ENCODE measurements at places on chromosomes 5 and 9.
A peak's percentile ranks its signal among the peaks of the same experiment; 100 is the strongest.

DNA sequence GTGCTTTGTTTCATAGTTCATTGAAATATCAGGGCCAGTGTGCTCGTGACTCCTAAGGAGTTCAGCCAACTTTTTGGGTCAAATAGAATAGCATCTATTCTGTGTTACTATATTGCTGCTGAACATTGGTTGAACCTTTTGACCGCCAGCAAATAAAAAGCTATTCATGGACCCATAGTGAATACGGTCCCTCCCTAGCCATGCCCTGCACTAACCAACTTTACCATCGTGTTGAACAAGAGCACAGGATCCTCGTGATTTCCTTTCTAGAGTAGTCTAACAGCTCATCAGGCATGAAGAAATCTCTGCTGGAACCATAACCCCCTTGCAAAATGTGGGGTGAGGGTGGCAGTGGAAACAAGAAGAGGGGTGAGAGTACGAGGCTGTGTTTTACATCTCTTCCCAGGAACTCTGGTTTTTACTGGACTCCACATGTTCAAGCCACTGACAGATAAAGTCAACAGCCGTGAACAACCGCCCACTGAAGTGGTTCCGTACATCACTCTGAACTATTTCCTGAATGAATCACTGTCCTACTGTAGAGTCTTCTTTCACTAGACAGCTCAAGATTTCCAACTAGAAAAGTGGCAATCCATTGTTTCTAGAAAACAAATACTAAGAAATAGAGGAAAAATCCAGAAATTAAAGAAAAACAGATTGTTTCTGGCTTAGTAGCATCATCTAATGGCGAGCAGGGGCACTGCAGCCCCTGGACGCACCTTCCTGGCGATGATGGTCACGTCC is 70.1 kb upstream of the SPATA31E1 start:
- peak; percentile 20 for DNase-seq

DNA sequence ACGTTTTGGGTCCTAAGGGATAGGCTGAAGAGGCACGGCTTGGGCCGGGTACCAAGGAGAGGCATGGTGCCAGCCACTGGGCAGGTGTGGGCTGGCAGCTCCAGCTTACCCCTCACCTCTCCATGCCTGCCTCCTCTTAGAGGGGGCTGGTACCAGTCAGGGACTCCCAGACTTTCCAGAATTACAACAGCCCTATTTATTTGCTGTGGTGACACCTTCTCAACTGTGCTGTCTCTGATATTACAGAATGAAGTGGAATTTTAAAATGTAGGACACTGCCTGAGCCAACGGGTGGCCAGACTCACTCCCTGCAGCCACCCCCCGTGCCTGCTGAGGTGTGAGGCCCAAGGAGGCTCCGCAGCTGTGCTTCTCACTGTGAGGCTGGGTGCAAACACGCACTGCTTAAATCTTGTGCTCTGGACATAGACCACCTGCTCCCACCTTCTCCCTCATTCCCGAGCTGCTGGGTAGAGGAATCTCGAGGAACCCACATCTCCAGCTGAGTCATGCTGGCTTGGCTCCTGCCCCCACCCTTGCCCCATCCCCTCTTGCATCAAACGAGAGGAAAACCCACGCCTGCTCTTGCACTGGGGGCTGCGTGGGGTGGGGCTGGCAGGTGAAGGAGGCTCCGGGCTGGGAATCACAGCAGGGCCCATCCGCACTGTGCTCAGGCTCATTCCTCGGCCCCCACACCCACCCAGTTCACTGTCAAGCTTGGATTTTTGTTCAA is 47.9 kb downstream of the PRRT1B start:
- DNase-seq, result no peak

DNA sequence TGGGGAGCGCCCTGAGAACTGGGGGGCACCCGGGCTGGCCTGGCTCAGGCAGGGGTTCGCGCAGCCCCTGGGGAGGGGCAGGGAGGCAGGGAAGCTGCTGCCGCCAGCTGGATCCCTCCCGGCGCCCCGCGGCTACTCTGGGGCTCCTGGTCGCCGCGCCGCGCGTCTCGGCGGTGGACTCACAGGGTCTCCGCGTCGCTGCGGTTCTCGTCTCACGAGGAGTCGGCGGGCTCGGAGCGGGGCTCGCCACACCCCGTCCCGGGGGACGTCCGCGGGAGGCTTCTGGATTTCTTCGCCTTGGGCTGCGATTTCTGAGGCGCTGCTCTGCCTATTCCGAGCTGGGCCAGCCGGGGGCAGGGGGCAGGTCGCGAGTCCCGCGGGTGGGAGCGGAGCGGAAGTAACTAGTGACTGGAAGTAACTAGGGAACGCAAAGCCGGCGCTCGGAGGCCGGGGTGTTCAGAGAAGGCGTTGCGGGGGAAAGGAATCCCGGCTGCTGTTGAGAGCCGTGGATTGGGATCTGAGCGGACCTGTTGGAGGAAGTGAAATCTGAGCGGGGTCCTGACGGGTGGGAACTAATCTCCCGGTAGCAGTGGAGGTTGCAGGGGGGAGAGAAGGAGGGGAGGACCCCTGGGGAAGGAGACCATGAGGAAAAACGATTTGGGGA is 511 bp downstream of the CYSTM1 start:
- DNase-seq, result peak; percentile 48

- DNase-seq, result no peak
Measured at GRCh38 chr5:9124071-9124470, 421.8 kb downstream of the SEMA5A start.

- DNase-seq, result no peak
Measured at GRCh38 chr9:34958411-34958982, 412 bp downstream of the PHF24 start.

DNA sequence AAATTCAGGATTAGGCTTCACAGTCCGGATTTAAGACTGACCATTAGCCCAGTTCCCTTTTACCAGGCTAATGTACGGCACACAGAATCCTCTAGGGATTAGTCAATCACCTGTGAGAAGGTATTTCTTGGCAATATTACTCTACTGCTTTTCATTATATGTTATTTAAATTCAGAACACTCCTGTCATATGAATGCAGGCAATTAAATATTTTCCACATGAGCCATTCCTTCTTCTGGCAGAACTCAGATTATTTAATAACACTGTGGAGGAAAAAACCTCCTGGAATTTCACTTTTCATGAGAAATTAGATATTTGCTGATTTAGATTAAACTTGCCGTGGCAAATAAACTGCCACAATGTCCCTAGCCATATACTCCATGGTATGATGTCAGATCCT is 1357.5 kb upstream of the C9orf72 start:
- no peak for DNase-seq

DNA sequence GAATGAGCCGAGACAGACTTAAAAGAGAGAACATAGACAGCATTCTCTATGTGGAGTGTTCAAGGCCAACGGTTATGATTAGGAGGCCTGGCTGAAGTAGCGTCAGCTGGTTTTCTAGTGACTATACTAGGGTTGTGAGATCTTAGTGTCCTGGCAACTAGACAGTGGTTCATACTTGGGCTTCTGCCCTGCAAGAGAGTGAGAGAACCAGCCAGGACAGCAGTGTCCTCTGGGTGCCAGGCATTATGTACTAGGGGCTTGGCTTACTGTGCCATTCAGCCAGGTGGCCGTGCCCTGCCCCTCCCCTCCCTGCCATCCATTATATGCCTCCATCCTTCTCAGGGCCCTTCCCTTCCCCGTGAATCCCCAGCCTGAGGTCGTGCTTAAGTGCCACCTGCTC is 56.8 kb downstream of the TRIO start:
- no peak for DNase-seq

DNA sequence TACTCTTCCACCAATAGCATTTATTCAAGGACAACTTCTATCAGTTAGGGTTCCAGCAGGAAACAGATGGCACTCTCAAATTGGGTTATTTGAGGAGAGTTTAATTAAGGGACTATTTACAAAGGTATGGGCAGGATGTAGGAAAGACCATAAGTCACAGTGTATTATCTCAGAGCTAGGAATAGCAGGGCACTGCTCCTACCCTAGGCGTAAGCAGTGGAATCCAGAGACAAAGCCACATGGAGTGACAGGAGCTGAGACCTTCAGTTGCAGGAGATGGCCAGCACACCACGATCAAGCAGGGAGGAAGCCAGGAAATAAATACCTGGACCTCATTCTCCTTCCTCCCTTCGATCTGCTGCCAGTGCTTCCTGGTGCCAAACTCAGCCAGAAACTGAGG is 274.9 kb upstream of the SLC30A5 start:
- DNase-seq, result no peak

DNA sequence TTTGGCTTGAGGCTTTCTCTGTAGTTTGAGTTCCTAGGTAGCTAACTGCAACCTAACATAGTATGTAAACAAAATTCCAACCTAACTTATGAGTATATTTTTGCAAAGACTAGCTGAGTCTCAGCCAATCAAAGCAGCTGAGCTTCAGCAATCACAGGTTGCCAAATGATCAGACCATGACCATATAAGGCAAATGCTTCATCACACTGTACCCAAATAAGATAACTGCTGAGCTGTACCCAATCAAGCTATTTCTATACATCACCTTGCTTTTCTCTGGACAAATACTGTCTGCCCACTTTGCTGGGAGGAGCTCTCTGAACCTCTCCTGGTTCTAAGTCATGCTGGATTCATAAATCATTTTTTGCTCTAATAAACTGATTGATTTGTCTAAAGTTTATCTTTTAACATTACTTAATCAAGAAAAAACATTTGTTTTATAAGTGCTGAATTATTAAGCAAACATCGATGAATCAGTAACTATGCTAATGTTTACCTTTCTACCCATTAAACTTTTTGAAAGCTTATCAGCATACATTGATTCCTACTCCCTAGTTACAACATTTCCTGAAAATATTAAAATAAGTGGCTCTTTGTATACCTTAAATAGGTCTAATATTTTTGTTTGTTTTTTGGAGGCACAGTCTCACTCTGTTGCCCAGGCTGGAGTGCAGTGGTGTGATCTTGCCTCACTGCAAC is 129.7 kb upstream of the PCA3 start:
- no peak for DNase-seq

DNA sequence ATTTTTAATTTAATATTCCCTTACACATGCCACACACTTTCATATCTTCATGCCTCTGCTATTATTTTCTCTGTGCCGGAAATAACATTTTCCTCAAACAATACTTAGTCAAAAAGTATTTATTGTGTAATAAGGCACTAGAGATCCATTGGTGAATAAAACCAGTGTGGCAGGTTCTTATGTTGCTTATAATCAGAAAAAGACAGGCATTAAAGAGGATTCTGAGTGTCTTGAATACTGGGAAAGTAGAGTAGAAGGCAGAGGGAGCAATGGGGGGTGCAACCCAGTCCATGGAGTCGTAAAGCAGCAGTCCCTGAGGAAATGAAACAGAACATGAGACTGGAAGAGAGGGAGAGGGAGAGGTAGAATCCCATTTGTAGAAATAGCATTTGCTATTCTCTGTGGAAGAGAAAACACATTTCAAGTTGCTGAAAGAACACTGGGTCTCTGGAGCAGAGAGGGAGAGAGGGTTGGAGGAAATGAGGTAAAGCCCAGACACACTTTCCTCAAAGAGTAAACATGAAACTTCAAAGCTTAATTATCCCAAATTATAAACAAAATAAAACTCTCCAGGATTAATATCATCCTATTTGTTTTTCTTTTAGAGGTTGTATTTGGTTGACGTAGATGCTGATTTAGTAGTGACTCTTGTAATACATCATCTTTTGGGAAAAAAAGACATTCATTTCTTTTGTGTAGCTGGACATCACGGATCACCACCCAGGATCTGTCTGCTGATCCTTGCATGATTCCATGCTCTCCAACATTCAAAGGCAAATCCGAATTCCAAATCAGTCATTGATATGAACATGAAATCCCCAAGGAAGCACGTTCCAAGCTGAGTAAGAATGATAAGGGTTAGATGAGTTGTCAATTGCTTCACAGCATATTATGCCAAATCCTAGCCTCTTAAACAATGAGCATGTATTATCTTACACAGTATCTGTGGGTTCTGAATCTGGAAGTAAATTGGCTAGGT is 37.4 kb upstream of the GRAMD2B start:
- DNase-seq, result no peak

DNA sequence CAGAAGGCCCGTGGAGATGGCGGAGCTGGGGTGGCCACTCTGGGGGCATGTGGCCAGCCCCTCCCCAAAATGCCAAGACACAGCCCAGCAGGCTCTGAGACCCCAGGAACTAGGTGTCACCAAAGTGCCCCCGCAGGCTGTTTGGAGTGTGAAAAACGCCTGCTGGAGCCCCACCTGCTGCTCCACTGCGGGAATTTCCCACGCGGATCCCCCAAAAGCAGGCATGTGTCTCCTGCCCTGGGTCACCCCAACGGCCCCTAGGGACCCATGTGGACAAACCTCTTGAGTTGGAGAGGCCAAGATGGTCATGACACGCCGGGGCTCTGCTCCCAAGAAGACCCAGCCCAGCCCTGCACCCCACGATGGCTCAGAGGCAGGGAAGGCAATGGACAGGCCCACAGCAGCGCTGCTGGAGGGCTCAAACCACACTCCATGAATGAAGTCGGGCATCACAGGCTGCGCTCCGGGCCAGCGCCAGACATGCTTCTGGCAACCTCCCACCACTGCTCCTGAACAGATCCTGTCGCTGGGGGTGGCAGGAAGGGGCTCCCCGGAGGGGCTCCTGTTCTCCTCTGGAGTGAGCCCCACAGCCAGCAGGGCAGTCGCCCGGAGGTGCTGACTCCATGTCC is 15.3 kb downstream of the NOTCH1 start:
- no peak for DNase-seq

GRCh38 chr5:131165119-131165727 is at the start of gene HINT1:
HINT1 (minus strand) TSS chr5:131165256; CDS start chr5:131165205, 51 bp downstream.
- DNase-seq, result peak; percentile 94

- no peak for DNase-seq
Measured at GRCh38 chr9:129675620-129676019, 10.2 kb downstream of the PRRX2 start.

GRCh38 chr5:171750311-171750788 is 35.3 kb upstream of the SMIM23 start:
- no peak for DNase-seq

- DNase-seq, result no peak
Measured at GRCh38 chr9:84375954-84376353, 35.4 kb upstream of the SLC28A3 start.

GRCh38 chr9:21991072-21991959 is 2.9 kb downstream of the CDKN2A start:
- no peak for DNase-seq

DNA sequence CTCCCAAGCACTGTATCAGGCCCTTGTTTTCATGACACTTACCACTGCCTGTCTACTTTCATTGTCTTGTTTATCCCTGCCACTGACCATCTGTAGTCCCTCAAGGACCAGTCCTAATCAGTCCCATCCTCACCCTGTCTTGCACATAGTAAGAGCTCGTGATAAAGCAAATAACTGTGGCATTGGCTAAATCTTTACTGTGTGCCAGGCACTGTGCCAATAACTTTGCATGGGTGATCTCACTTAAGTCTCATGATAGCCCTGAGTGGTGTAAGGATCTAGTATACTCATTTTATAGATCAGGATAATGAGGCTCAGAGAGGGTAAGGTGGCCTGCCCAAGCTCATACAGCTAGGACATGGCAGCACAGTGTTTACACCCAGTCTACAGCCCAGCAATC is 5.6 kb downstream of the CDX1 start:
- DNase-seq, result no peak

- no peak for DNase-seq
Measured at GRCh38 chr9:98217255-98217654, 24.8 kb upstream of the CORO2A start.

All from stimulated activated CD4-positive, alpha-beta T cell treated with anti-CD3 and anti-CD28 coated beads, Interleukin-4, amount 100 ng/mL, for 4 hours (primary cell).